ENCODE measurements at places on chromosomes 6 and 20.

DNA sequence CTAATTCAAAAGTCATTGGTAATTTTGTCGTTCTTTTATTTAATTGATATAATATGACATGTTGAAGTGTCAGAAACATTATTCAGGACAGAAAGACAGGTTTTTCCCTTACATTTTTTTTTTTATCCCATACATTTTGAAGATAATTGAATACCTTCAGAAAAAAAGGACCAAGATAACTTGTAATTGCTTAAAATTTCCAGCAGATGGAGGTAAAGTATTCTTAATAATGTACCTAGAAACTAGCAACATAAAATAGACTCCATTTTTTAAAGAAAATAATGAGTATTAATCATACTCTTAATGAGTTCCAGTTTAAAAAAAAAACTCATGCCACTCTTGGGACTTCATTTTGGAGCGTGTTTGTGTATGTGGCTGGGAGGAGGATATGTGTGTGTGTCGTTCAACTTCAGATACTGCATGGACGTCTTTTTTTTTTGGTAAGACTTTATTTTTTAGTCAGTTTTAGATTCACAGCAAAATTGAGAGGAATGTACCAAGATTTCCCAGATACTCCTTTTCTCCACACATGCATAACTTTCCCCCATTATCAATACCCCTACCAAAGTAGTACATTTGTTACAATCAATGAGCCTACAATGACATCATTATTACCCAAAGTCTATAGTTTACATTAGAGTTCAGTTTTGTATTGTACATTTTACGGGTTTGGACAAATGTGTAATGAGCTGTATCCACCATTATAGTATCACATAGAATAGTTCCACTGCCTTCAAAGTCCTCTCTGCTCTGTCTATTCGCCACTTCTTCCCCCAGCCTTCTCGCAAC, 79.4 kb downstream of the ROS1 start:
- no peak for DNase-seq

- DNase-seq = no peak
Observed at GRCh38 chr6:126372626-126373025, 32.7 kb downstream of the CENPW start.

DNA sequence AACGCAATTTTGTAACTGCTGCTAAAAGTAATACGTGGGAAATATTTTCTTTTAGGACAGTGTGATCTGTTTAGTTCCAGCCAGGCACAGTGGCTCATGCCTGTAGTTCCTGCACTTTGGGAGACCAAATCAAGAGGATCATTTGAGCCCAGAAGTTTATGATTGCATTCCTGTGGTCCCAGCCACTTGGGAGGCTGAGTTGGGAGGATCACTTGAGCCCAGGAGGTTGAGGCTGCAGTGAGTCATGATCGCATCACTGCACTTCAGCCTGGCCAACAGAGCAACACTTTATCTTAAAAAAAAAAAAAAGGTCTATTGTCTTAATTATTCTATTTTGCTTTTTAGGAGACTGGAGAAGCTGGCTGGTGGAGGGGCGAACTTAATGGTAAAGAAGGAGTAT, 101.5 kb downstream of the CD2AP start:
- no peak for DNase-seq

DNA sequence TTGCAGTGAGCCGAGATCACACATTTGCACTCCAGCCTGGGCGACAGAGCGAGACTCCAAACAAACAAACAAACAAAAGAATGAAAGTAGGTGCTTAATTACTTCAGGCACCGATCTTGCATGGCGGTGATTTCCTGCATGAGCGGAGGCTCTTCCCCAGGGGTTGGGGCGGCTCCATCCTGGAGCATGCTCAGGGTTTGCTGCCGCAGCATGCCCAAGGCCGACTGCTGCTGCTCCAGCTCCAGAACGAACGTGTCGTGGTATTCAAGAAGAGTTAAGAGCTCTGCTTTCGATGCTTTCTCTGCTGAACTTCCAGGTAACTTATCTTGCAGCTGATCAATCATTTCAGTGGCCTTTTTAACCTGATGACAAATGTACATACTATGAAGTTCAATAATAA, 313.8 kb downstream of the SYNE1 start:
- no peak for DNase-seq

GRCh38 chr6:40897390-40898003, 141.5 kb downstream of the UNC5CL start:
- DNase-seq = no peak

- no peak for DNase-seq
Observed at GRCh38 chr6:21748343-21749056, 154.9 kb downstream of the SOX4 start.

DNA sequence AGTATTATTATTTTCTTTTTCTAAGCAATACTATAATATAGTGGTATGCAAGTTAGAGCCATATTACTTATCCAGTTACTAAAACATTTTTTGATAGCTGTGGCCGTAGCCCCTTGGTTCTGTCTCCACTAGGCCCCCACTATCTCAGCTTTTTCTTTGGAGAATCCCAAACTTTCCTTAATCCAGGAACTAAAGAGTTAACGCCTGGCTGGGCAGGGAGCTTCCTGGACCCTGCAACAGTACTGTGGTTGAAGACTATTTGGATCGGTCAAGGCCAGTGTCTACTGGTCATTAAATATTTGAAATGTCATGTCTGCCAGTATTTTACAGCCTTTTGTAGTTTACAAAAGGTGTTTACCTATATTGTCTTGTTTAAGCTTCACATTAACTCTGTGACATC, 20.0 kb upstream of the TRERF1 start:
- no peak for DNase-seq

GRCh38 chr6:13604546-13605416, 10.4 kb upstream of the NOL7 start:
- DNase-seq = no peak

DNA sequence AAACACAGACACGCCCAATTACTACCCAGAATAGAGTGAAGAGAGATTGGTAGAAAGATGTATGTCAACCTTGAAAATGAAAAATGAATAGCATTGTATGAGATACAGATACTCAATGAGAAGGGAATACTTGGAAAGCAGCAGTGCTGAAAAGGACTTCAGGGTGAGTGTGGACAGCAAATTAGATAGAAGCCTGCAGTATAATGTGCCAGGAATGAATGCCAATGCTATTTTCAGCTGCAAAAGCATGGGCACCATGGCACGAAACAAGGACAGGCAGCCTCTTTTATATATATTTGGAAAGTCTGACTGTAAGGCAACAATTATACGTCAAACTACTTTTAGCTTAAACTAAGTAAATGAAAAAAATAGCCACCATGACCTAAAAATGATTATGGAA, 118.2 kb downstream of the PTCHD4 start:
- DNase-seq = no peak

GRCh38 chr6:5698318-5698717, 308.4 kb downstream of the NRN1 start:
- DNase-seq = no peak

DNA sequence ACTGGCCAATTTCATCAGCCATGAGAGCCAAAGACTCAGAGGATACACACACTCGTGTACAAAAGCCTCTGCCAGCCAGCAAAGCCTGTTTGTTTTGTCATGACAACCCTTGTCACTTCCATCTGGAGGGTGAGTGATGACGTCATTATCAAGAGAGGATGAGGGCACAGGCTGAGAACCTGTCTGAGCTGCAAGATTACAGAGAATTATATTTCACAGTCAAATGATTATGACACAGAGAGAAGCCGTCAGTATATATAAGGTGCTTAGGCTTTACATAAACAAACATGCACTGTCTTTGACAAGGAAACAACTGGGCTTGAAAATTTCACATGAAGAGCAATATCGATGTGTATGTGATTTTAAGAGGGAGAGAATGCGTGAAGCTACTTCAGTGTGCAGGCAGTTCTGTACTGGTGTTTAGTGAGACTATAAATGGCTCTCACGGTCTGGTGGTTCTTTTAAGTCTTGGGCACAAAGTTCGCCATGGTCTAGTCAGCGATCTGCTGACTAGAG, 36.5 kb upstream of the BCLAF1 start:
- no peak for DNase-seq

DNA sequence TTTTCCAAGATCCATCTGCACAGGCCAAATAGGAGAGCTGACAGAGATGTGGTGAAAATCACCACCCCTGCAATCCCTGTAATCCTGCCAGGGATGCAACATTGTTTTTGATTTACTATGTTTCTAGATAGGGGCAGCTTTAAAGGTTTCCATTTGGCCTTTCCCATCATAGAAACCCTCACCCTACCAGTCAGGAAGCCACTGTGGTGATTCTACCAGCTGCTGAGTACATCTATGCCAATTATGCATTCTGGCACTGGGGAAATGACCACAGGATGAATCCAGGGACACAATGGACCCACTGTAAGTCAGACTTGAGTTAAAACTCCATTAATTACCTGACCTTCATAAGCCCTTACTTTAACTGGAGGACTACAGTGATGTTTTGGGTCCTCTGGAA, 130.4 kb downstream of the TNFRSF21 start:
- no peak for DNase-seq

- no peak for DNase-seq
Observed at GRCh38 chr20:37567671-37568588, 40.3 kb upstream of the BLCAP start.

DNA sequence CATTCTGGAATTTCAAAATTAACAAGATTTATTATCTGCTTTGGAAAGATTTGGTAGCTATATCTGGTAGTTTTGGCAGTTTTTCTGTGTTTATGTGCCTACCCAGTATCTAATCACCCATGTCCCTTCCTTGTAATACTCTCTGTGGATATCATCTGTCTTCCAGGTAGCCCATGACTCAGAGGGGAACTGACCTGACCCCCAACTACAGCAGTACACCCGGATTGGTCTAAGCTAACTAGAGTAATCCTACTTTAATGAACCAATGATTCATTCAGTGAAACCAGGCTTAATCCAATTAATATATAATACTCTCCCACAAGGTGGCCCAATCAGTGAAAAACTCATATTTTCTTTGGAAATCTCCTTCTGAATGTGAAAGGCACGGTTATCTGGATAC, 295.3 kb upstream of the SULF2 start:
- no peak for DNase-seq

- DNase-seq = no peak
Observed at GRCh38 chr6:126913651-126914050, 204.8 kb upstream of the RSPO3 start.

GRCh38 chr6:83006270-83006905, 59.3 kb downstream of the UBE3D start:
- no peak for DNase-seq

DNA sequence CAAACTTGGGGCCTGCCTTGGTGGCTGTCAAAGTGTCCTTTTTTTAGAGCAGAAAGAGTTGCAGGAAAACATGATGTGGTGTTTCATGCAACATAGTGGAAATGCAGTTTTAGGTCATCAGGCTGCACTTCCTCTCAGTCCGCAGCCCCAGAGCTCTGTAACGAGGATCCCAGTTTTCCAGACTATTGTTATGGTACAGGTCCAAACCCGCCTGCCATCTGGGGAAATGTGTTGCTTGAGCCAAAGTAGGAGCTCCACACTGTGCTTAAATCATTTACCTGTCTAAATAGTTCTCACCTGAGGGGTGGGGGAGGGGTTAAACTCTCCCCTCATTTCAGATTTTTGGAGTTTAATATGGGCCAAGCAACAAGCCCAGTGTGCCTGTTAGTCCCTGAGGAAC, 59.8 kb downstream of the GOPC start:
- DNase-seq = no peak

DNA sequence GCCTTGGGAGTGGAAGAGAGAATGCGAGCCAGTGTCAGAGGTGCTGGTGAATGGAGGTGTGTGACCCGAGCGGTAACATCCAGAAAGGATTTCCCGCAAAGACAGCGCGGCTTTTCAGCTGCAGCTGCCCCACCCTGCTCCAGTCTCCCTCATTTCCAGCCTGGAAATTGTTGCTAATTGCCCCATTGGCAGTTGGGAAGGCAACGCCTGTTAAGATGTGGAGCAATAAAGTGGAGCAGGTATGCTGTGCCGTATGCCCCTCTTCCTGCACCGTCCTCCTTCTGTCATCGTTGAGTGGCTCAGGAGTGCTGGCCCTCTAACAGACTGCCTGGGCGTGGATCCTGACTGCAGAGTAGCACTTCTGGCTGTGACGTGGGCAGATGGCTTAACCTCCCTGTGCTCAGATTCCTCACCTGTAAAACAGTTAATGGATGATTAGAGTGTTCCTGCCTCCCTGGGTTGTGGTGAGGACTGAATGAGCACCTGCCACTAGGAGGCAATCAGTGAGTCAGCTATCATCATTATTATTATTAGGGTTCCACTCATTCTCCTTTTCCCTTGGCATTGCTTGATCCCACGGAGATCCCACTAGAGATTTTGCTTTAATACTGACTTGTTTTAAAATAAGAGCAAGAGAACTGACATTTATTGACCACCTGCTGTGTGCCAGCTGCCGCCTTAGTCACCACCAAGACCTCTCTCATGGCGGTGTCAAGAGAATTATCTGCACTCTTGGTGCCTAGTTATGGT, 11.7 kb downstream of the ARFGEF2 start:
- DNase-seq = no peak

DNA sequence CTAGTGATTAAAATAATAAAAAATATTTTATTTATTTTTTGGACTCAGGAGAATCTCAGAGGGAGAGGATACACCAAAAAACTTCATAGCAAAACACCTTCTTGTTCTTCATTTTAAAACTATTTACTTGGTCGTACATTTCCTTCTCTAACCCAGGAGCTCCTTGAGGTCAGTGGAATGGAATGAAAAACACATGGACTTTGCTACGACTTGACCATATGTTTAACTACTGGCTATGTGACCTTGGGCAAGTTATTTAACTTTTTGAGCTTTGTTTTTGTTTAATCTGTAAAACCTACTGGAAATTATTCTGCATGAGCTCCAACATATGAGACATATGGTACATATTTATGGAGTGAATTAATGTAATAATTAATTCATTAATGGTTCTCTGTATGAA, 1005.5 kb upstream of the CITED2 start:
- no peak for DNase-seq

DNA sequence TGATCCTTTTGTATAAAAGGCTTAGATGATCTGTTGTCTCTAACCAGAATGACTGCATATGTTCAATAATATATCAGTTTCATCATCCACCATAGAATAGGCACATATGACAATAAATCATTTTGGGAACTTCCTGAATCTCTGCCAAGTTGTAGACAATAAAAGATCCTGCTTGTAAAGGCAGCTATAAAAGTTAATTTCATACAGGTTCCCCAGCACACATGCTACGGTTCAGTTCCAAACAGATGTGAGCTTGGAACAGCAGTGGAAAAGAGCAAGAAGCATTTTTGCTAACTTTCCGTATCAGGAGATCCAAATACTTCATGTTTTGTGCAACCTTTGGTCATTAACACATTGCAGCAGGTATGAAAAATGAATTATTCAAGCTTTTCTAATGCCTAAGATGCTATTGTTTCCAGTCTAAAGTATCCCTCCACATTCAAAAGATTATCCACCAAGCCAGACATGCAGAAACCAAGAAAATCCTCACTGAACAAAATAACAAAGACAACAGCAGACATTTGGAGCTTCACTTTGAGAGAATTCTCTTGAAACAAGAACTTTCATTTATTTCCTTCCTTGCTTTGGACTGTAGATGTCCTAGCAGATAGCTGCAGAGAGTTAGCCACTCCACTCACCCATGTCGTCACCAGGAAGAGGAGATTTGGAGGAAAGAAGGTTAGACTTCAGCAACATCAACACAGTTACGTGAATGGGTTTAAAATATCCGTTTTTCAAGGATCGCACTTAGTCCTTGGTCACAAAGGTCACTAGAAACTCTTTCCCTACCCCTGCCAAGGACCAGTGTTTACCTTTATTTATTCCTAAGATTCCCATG, 453.5 kb upstream of the JARID2 start:
- DNase-seq = no peak

GRCh38 chr6:121436960-121437850, 1.8 kb downstream of the GJA1 start:
- DNase-seq = no peak

GRCh38 chr6:48087448-48087847, 23.5 kb downstream of the PTCHD4 start:
- DNase-seq = no peak

GRCh38 chr6:23537828-23538227, 588.2 kb upstream of the NRSN1 start:
- no peak for DNase-seq
